ENCODE measurements at places on chromosomes 11 and 22.

- DNase-seq = peak; percentile 22
Measured at GRCh38 chr11:70716986-70717775, 318.9 kb downstream of the CTTN start.

DNA sequence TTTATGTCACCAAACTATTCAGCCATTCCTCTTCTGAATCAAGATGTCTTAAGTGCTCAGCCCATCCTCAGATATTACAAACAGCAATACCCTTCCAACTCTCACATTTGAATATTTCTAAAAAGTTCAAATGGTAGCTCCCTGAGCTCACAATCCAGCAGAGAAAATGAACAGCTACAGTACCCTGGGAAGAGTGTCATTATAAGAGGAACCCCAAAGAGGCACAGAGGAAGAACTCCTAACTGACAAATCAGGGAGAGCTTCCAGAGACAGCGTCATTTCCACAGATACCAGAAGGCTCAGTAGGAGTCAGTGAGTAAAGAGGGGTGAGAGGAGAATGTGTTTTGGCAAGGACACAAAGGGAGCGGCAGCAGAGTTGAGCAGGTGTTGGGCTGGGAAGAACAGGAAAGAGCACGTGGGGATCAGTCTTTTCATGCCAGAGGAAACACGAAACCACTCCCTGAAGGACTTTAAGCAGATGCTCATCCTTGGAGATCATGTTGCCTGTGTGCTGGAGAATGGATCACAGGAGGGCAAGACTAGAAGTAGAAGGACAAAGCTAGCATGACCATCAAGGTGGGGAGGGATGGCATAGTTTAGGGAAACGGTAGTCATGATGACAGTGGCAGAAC, 4.3 kb downstream of the CLTCL1 start:
- DNase-seq = no peak

- no peak for DNase-seq
Measured at GRCh38 chr22:37626144-37626543, 13.3 kb upstream of the SH3BP1 start.

- no peak for DNase-seq
Measured at GRCh38 chr22:17369439-17370025, at the start of gene CECR2. Gene CECR2, plus strand, starts transcription at chr22:17369460. Its CDS starts 324 bp downstream, at chr22:17369784.

DNA sequence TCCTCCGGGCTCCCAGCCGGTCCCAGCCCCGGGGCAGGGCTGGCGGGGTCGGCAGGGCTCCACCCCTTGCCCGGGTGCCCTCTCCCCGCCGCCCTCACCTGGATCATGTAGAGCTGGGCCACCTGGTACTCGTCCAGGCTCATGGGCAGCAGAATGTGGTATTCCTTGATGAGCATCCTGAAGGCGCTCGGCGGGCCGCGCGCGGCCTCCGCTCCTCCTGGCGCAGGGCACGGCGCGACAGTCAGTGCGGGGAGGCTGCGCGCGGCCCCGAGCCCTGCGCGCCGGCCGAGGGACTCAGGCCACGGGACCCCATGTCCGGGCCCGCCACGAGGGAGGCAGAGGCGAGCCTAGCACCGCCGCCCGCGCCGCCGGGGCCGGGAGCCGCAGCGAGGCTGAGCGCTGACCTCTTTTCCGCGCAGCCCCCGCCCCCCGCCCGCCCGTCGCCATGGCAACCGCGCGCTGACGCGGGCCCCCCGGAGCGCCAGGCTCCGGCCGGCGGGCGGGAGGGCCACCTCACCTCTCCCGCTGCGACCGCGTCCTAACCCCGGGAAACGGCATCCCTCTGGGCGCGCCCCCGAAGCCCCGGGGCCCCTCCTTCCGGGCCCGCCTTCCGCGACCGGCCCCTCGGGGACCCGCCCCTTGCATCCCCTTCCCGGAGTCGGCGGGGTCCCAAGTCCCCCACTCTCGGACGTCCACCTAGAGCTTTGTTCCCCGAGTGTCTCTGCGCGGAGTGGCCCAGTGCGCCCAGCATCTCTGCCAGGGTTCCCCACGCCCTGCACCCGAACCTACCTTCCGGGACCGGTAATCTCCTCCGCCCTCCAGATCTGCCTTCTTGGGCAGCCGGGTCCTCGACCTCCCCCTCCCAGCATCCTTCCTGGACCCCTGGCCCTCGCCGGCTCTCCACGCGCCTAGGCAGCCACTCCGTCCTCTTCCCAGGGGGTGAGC, 886 bp downstream of the PITPNM1 start:
- DNase-seq = no peak

DNA sequence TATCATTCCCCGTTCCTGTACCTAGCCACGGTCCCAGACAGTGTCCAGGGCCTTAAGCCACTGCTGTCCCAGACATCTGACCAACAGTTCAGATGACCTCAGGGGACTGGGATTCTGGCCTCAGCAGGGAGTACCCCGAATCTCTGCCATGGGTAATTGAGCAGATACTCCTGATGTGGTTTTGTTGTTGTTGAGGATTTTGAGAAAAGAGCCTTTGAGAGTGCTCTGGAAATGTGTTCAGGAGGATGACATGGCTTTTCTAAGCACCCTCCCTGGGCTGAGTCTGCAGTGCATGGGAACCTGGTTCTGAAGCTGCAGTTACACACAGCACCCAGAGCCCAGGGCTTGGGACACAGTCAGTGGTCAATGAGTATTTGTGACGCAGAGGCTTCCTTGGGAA, 30.4 kb downstream of the ADAMTS15 start:
- no peak for DNase-seq

- DNase-seq = no peak
Measured at GRCh38 chr22:25051073-25051472, 98.6 kb downstream of the KIAA1671 start.

DNA sequence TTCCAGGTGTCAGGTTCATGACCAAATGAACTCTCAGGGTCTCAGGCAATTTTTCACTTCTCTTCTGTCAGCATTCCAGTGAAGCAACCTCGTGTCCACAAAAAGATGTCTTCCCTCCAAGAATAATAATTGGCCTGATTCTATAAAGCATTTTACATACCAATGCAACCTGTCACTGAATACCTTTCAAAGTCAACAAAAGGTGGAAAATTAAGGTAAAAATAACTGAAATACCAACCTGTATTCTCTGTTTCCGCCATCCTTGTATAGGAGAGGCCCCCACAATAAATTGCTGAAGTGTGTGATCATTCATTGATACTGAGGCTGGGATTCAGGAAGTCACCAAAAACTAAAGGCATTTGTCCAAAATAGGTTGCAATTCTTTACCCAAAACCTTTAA, 77.4 kb upstream of the TMEM45B start:
- no peak for DNase-seq

- DNase-seq = no peak
Measured at GRCh38 chr11:102267609-102268008, 49.7 kb upstream of the BIRC3 start.

DNA sequence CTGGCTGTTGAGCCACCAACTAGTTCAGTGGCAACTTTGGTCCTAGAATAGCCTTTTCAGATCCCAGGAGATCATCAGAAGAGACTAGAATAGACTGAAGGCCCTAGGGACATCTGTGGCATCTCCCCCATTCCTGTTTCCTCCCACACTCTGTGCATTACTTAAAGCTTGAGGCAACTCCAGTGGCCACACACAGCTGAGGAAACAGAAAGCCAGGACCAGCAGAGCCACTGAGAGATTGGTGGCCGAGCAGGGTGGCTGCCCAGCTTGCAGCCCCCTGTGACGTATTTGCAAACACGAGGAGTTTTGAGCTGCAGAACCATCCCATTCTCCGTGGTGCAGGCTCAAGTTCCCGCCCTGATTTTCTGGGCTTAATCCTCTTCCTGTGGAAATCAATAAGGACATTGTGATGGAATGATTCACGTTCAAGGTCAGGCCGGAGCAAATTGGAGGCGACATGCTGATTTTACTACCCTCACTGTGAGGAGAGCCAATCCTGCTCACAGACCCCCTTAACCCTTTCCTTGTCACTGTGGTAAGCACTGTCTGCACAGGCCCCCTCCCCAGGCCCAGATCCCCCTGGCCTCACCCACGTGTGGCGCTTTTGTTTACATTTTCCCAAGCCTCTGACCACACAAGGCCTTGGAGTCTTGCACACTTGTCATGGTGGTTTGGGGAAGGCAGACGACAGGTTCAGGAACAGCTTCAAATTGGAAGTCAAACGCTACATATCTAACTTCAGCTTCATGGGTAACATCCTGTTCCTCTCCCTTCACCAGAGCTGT, 69.1 kb upstream of the MYOD1 start:
- DNase-seq = no peak

- no peak for DNase-seq
Measured at GRCh38 chr11:94653561-94653960, 86.4 kb downstream of the PIWIL4 start.

DNA sequence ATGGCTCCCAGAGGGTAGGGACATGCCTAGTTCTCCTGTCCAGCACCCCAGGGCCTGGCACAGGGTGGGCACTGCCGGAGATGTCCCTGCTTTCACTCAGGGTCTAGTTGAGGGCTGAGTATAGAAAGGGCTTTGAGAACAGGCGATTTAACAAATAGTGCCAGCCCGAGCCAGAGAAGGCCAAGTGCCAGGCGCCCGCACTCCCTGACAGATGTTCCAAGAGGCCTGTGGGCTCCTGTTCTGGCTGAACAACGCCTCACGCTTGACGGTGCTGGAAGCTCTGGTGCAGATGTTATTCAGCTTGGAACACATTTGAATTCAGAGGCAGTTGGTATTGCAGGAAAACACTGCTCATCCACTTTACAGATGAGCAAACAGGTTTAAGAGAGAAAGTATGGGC, 46.5 kb downstream of the NFAM1 start:
- no peak for DNase-seq

- no peak for DNase-seq
Measured at GRCh38 chr11:64752175-64752970, 7.4 kb downstream of the PYGM start.

GRCh38 chr22:45597460-45598192, 74.0 kb upstream of the ATXN10 start:
- no peak for DNase-seq
